GM19239 (cell line): ENCODE measurements at places on chromosomes 1 and 21.
A peak's percentile ranks its signal among the peaks of the same experiment; 100 is the strongest.

GRCh38 chr1:181317261-181317930, 165.9 kb upstream of the CACNA1E start:
- DNase-seq: no peak

- no peak for DNase-seq
These were observed 8.1 kb upstream of the NCF2 start for GRCh38 chr1:183598386-183598785.

- DNase-seq: peak; percentile 68
These were observed 13.8 kb downstream of the SLC35E2B start for GRCh38 chr1:1678581-1679380.

GRCh38 chr1:47585141-47585902, 147.5 kb downstream of the FOXD2 start:
- no peak for DNase-seq

DNA sequence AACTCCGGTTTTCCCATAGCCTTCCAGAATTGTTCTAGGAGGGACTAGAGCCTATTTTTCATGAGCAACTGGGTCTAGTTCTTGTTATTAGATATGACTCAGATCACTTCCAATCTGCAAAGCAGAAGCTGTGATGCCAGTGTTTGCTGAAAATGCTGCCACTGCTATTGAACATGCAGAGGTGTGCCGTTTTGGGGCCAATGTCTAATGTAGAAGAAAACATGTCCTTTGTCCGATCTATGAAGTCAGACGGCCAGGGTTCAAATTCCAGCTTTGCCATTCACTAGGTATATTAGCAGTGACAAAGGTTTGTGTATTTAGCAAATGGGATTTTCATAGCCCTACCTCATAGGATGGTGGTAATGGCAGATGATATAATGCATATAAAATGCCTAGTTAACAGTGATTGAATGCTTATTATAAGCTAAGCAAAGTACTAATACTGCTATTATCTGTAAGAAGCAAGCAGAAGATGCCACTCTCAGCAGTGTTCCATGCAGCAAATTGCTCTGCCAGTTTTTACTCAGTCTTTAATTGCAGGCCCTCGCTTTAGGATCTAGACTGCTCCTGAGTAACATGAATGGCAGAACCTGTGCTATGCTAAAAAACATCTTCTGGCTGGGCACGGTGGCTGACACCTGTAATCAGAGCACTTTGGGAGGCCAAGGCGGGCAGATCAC, 40.1 kb upstream of the CXADR start:
- DNase-seq: no peak

DNA sequence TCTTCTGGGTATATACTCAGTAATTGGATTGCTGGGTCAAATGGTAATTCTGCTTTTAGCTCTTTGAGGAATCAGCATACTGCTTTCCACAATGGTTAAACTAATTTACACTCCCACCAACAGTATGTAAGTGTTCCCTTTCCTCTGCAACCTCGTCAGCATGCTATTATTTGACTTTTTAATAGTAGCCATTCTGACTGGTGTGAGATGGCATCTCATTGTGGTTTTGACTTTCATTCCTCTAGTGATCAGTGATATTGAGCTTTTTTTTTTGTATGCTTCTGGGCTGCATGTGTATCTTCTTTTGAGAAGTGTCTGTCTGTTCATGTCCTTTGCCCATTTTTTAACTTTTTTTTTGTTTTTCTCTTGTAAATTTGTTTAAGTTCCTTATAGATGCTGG, 279.4 kb downstream of the PTGER3 start:
- no peak for DNase-seq

- DNase-seq: peak; percentile 40
These were observed 10.4 kb downstream of the DCAF8 start for GRCh38 chr1:160251687-160252526.

DNA sequence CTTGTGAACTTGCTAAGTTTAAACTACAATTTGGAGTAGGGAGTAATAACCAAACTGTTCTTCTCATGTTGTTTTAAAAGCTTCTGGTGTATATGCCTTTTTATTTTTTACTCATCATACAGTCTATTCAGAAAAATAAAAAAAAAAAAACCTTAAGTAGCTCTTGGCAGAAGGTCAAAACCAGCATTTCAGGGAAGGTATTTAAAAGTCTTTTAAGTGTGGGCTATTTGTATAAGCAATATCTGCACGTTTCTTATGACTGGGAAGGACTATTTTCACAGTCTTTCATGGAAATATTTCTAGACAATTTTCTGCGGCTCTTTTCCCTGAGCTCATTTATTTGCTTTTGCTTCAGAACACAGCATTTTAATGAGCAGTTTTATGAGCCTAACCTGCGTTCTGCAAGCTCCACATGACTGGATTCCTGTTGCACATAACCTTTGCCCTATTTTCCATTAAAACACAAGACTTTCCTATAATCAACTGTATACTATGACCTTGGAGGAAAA, 60.9 kb upstream of the C1orf105 start:
- DNase-seq: no peak

DNA sequence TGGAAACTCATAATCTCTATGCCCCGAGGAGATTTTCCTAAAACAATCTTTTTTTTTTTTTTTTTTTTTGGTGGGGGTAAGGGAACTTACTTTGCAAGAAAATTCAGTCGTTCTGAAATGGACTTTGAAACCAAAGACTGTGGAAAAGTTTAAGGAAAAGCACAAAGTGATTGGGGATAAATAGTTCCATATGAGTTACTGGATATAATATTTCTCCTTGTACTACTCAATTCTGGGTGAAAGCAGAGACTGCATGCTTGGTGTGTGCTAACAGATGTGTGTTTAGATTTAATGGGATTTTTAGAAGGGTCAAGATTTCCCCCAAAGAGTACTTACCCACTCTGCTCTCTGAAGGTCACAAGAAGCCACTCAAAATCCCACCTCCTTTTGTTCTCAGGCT, 204.9 kb upstream of the USP24 start:
- no peak for DNase-seq

DNA sequence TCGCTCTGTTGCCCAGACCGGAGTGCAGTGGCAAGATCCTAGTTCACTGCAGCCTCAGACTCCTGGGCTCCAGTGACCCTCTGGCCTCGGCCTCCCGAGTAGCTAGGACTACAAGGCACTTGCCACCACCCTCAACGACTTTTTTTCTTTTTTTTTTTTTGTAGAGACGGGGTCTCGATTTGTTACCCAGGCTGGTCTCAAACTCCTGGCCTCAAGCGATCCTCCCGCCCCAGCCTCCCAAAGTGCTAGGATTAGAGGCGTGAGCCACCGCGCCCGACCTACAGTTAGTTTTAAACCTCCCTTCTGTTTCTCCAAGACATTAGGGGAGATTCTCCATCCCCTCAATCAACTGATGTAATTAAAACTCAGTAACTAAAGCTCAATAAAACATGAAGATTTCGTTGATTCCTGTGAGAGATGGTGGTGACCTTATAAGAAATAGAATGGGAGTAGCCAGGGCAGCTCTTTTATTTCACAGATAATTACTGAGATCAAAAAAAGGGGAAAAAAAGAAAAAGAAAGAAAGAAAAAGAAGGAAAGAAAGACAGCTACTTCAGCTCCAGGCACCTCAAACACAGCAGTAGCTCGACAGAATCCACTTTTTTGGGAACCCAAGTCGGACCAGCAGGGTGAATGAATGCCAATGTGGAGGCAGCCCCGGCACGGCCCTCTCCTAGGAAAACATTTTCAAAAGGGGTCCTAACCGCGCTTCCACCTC, 598 bp downstream of the GON4L start:
- no peak for DNase-seq

DNA sequence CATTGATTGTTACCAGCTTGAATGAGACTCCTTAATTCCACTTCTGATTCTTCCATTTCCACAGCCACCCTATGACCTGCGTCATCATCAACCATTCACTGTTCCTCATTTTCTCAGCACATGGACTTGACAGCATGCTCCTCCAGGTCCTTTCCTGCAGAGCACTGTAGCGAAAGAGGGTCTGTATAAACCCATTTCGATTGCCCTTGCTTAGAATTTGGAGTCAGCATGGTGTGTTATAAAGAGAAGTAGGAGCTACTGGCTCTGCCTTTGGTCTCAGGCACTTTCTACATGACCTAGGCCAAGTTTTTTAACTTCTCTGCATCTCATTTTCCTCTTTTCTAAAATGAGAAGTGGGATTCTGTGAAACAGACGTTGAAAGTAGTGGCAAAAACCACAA, 133.8 kb downstream of the AK5 start:
- no peak for DNase-seq

DNA sequence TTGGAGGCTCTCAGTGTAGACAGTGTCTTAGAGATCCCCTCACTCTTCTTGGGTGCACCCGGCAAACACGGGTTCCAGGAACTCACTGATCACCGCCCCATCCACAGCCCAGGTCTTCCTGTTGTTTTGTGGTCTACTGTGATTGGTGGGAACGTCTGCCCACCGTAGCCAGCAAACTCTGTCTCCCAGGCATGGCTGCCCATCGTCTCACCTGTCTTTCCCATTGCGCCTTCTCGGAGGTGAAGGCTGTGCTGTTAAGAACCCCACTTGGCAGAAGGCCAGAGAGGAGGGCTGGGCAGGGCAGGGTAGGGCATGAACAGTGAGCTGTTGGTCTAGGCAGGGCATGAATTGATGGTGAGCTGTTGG, 14.1 kb upstream of the KCNA2 start:
- no peak for DNase-seq

DNA sequence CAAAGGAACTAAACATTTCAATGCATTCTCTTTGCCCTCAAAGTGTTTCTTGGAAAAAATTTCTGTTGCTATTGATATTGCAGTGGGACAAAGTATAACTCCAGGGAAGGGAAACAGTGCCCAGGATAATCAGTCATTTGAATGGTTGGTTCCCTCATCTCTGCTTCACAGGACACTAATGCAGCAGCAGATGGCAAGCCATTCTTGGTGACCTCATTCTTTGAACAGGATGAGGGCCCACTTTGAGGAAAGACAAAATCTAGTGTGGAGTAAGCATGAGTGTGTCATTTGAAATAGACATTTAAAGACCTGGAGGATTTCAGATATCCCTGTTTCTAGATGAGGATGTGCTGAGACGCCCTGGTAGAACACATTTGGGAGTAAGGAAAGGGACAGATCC, 32.3 kb downstream of the CHRM3 start:
- DNase-seq: no peak

GRCh38 chr1:168843950-168844349, 114.9 kb upstream of the DPT start:
- no peak for DNase-seq
